ENCODE measurements at places on chromosomes 2 and 18. TPM values are rescaled to one million over a fixed set of nuclear protein-coding genes. Genes with fewer than 3 reads are reported as not detected.

Gene SLC4A3
- total RNA-seq = 4.9 TPM

DNA sequence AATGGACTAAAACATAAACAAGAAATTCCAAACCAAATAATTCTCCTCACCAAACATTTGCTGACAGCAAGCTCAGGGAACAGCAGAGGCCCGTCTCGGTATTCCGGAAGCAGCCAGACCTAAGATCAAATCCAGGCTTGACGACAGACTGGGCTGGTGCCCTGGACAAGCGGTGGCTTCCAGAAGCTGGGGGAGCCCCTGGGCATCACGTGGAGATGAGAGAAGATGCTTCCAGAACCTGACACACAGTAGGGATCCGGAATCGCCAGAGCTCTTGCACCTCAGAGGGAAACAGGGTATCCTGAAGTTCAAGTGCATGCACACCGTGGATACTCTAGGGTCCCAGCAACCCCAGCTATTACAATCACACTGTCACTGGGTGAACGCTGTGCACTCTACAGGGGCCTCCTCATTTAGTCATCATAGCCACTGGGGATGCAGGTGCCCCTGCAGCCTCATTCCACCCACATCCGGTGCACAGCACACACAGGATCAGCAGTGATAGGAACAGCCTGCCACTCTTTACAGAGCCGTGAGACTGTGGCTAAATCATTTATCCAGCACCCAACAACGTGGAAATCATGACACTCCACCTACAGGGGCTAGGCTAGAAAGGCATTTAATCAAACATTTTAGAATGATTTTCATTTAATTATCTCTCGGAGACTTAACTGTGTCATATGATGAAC is 102.6 kb downstream of the HDAC4 start:
- H3K4me3 ChIP-seq = no peak overlapping the region
- H3K4me1 ChIP-seq = no peaks in the 10 kb centered on the region
- H3K27ac ChIP-seq = no peak overlapping the region
- no peaks in the 10 kb centered on the region for H3K36me3 ChIP-seq
- no peaks in the 10 kb centered on the region for H3K27me3 ChIP-seq

DNA sequence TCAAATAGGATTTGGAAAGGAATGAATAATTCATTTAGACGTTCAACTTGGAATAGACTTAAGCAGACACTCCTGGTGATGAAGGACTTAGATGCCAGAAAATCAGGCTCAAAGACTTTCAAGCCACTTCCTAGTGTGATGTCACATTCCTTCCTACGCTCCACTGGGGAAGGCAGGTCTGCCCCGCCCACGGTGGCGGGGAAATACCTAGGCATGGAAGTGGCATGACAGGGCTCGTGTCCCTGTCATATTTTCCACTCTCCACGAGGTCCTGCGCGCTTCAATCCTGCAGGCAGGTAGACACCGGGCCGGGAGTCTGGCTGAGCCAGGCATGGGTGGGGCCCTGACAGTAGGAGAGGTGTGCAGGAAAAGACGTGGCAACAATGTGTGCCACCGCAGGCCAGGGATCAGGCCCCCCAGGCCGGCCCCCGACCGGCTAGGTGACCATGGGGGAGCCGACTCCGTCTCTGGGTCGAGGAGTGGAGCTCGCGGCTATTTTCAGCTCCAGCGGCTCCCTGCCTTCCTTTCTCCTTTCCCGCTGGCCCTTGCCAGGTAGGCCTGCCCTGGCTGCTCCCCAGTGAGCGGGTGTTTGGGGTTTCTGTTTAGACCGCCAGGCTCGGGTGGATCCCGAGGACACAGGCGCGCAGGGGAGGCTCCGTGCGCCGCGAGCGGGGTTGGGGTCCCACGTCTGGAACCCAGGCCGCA is at the start of gene IL1RL2:
Gene IL1RL2, plus strand, starts transcription at position 233 of the 705 bp plus-strand sequence. CDS start 845 bp downstream, outside the sequence.
- H3K4me3 ChIP-seq = peak within 1 kb of the TSS; percentile 61
- peak within 1 kb of the TSS; percentile 66 for H3K27ac ChIP-seq
- H3K4me1 ChIP-seq = peaks cover 9% of the 10 kb centered on the region
- no peak for DNase-seq
- H3K27me3 ChIP-seq = no peaks in the 10 kb centered on the region

DNA sequence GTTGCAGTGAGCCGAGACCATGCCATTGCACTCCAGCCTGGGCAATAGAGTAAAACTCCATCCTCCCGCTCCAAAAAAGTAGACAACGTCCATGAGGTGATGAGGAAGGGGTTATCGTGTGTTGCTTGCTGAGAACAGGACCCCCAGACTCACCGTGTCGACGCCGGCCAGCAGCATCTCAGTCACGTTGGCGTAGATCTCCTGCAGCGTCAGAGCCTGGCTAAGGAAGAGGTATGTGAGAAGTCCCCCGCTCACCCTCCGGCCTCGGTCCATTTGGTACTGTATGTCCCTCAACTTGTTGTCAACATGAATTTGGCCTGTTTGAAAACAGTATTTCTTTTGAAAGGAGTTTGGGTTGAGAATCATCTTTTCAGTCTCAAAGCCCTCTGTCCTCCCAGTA is 20.9 kb downstream of the CYP27C1 start:
- no peaks in the 10 kb centered on the region for H3K27me3 ChIP-seq
- H3K36me3 ChIP-seq = no peaks in the 10 kb centered on the region
- DNase-seq = no peak
- no peaks in the 10 kb centered on the region for H3K4me1 ChIP-seq
- H3K4me3 ChIP-seq = no peak overlapping the region
- no peak overlapping the region for H3K27ac ChIP-seq

- DNase-seq = no peak
- H3K36me3 ChIP-seq = no peaks in the 10 kb centered on the region
- no peaks in the 10 kb centered on the region for H3K4me1 ChIP-seq
- H3K27ac ChIP-seq = no peak overlapping the region
These were observed 174.0 kb downstream of the SMAD2 start for GRCh38 chr18:47756364-47757016.
